ENCODE measurements at places on chromosomes 11 and 22.

DNA sequence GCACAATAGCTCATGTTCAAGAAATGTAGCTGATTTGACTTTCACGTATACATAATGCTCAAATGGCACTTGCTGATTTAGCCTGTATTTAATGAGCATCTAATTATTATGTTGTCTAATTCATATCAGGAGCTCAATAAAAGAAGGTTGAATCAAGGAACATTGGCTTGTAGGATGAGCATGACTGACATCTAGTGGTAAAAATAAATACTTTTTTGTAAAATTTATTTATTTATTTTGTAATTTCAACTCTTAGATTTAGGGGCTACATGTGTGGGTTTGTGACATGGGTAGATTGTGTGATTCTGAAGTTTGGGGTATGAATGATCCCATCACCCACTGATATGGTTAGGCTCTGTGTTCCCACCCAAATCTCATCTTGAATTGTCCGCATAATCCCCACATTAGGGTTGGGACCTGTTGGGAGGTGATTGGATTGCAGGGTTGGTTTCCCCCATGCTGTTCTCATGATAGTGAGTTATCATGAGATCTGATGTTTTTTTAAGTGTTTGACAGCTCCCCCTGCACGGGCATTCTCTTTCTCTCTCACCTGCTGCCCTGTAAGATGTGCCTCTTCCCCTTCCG, 1.7 kb upstream of the OR52E5 start:
- DNase-seq: peak; percentile 18

GRCh38 chr11:29173660-29174062, 843.2 kb downstream of the KCNA4 start:
- DNase-seq: peak; percentile 41

GRCh38 chr11:60377401-60378136, 763 bp upstream of the MS4A7 start:
- DNase-seq: no peak

DNA sequence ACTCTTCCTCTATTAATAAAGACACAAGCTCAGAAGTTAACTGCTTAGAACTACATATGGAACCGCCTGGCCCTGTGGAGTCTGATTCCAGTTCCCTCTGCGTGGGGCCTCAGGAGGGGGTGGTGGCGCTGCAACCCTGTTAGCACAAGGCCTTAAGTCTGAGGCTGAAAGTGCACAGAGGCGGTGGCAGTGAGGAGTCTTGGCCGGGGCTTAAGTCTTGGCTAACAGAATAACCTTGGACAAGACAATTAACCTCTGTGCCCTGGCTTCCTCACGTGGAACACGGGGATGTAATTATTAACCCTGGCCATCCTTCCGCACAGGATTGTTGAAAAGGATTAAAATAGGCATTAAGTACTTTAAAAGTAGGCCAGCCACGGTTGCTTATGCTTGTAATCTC, 191.5 kb downstream of the CEP164 start:
- DNase-seq: no peak

GRCh38 chr22:37023743-37024338, 4.3 kb downstream of the MPST start:
- DNase-seq: no peak

DNA sequence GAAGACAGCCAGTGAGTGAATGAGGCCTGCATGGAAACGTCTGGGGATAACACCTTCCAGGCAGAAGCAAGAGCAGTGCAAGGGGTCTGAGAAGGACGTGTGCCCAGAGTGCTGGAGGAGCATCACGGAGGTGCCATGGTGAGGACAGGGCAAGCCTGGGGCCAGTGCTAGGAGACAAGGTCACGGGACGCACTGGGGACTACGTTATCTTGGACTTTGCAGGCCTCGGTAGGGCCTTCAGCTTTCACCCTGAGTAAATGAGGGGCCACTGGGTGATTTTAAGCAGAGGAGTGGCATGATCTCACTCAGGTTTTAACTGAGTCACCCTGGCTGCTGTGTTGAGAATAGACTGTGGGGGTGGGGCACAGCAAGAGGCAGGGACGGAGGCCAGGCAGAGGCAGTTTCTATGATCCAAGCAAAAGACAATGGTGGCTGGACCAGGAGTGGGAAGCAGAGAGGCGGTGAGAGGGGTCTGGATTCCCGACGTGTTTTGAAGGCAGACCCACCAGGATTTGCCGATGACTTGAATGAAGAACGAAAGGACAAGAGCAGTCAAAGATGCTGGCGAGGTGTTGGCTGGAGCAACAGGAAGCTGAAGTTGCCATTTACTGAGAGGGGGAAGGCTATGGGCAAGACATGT, 102.7 kb upstream of the PARVA start:
- DNase-seq: no peak

- no peak for DNase-seq
Observed at GRCh38 chr11:12786891-12787290, 112.7 kb downstream of the TEAD1 start.

DNA sequence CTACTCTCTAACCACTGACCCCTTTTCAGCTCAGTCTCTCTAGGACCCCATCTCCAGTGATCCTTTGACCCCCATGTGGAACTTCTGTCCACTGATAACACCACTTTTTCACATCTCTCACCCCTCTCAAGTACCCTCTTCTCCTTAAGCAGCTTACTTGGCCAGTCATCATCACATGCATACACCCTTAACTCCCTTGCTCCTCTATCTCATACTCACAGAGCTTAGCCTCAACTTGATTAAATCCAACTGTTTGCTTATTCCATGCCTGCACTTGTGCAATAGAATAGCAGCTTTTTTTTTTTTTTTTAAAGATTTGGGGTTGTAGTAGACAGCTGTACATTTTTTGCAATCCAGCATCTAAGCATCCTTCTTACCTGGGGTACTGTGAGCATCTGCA, 22.2 kb downstream of the AQP11 start:
- DNase-seq: no peak

DNA sequence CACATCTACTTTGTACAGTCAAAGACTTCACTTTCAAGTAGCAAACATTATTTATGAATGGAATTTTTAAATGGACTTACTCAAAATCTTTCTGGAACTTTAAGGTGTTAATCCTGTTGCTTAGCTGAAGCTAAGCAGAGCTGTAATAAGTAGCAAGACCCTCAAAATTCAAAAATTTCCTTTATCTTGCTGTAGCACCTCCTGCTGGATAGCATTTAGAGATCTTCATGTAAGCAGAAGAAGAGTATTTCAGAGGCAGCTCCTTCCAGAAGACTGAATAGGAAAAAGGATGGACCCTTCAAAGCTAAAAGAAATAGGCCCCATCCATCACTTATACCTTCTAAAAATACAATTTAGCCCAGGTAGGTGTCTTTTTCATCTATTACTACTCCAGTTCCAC, 3.4 kb downstream of the PHF21A start:
- no peak for DNase-seq

DNA sequence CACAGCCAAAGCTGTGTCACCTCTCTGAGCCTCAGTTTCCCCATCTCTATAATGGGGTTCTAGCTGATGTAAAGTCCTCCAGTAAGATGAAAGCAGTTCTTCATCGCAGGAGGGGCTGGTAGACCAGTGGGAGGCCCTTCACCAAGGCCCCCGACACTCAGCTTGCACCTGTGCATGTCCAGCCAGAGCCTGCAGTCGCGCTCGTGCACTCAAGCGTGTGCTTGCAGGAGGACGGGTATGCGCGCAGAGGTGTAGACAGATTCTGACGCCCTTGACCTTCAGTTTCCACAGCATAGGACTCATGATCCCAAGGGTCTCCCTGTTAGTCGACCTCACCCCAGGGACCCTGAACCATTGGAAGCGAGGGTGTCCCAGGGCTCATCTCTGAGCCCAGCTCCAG, 633.7 kb downstream of the TBC1D22A start:
- DNase-seq: no peak

DNA sequence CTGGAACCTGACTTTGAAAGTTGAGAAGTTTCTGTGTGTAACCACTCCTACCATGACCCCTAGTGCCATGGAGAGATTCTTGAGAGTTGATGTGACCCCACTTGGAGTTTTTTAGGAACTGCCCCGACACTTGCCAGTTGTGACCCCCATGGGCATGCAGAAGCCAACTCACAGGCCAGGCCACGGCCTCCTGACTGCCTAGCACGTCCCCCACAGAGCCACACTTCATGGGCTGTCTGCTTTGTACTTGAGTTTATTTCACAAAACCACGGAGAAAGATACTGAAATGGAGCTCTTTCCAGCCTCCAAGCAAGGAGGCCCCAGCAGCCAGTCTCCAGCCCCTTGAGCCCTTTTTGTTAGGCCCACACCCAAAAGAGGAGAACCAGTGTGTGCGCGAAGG, 8.4 kb downstream of the CYB5R2 start:
- DNase-seq: no peak

DNA sequence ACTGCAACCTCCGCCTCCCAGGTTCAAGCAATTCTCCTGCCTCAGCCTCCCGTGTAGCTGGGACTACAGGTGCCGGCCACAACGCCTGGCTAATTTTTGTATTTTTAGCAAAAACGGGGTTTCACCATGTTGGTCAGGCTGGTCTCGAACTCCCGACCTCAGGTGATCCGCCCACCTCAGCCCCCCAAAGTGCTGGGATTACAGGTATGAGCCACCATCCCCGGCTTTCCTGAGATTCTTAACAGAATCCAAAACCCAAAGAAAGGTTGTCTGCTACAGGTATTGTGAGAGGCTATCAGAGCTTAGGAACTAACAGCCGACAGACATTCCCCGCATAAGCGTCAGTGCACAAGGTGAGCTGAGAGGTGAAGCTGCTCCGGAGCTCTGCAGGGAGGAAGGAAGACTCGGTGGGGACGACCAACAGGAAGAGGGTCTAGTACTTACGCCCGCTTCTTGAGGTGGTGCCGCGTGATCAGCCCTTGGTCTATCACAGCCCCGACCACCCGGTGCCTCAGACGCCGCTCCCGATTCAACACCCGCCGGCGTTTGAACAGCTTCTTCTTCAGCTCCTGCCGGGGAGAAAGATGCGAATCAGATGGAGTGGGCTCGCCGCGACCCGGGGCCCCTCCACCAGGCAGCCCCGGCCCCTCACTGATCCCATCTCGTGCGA, 470 bp downstream of the C11orf98 start:
- DNase-seq: peak; percentile 51

GRCh38 chr22:34866495-34867131, 199.3 kb upstream of the ISX start:
- DNase-seq: no peak

DNA sequence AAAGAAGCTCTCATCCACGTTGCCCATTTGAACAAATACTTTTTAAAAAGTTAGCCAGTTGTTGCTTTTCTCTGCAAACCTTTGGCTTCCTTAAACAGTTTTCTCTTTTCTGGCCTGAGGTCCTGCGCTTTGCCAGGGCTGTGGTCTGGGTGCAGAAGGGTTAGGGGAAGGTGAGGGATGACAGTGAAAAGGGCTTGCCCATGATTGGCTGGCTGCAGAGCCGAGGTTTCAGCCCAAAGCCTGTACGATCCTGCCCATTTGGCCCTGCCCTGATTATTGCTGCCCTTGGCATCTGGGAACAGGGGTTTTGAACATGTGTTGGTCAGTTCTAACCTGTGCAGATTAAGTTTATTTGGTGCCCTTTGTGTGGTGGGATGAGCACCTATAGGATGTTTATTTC, 1.5 kb downstream of the INCENP start:
- no peak for DNase-seq

- no peak for DNase-seq
Observed at GRCh38 chr11:107908211-107908610, 20.0 kb upstream of the RAB39A start.

- DNase-seq: no peak
Observed at GRCh38 chr11:72807792-72808191, 6.4 kb upstream of the ATG16L2 start.

GRCh38 chr22:26697151-26697550, 39.8 kb downstream of the MIAT start:
- DNase-seq: no peak

- DNase-seq: no peak
Observed at GRCh38 chr11:66130978-66131377, 60.9 kb downstream of the PACS1 start.
